ENCODE measurements at places on chromosomes 3 and 15.

DNA sequence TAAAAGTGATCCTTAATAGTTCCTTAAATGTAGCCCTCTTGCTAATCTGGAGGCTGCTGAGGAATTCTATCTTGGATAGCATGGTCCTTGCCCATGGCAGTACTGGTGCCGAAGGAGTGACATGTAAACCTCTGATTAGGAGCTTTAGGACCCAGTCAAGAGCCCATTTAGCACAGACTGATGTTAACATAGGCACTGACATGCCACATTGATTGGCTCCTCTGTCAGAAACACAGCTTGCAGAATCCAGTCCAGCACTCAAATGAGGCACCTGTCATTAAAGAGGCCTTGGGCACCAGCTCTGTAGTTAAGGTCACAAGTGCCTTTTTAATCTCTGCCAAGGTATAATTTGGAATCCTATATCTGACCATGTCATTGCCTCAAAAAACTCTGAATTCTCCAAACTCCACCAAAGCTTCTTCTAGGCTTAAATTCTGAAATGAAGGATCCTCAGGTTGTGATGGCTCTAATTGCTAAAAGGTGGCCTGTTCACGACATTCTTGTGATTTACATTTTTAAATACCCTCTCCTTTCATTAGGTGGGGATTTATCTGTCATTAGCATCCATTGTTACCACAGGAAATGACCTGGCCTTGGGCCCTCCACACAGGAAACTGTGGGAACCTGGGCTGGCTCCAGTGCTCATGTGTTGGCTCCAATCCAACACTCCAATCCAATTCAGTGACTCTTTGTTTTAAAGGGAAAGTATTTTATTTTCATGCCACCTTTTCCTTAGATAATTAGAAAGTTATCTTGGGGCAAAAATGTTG lies 57.3 kb upstream of the RNF7 start:
- peak; percentile 40 for DNase-seq

DNA sequence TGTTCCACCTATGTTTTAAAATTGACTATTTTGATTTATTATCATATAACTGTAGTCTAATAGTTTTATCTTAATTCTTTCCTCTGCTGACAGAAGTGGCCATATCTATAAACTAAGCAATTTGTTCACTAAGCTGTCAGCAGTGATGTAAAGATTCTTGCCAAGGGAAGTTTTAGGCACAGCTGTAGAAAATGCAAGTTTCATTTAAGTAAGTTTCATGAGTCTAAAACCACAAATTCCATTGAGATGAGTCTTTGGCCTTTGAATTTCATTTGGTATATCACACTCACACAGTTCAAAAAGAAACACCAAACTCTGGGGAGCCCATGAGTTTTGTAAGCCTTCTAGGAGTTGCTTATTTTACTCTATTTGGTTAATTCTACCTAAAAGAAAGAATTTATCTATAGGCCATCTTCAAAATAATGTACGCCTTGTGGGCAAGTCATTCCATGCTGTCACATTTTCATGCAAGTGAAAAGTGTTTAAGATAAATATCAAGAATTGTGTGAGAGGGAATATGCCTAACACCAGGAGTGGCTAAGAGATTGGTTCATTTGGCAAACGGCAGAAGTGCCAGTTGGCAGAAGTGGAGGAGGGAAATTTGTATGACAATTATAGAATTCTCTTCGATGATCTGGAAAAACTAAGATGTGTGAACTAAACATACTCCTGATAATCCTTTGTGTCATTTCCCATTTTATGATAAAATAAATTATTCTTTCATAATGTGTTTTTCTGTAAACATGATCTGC lies 292.9 kb downstream of the ZIC4 start:
- DNase-seq, result peak; percentile 95

DNA sequence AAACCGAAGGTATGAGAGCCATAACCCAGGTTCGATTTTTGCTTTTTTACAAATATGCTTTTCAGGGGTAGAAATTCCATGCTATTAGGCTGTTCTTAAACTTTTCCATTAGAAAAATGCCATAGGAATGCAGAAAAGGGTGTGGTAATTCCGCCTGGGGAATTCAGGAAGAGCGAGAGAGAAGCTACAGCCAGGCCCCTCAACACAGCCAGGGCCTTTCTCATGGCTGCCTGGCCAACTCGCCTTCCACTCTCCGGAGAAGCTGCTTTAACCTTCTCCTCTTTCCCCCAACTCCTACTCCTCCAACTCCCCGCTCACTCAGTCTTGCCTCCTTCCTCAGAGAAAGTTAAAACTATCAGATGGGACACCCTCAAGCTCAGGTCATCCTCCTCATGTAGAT lies 9.1 kb upstream of the TICRR start:
- no peak for DNase-seq

GRCh38 chr3:50156549-50157493 lies 1.7 kb downstream of the SEMA3F start:
- no peak for DNase-seq

DNA sequence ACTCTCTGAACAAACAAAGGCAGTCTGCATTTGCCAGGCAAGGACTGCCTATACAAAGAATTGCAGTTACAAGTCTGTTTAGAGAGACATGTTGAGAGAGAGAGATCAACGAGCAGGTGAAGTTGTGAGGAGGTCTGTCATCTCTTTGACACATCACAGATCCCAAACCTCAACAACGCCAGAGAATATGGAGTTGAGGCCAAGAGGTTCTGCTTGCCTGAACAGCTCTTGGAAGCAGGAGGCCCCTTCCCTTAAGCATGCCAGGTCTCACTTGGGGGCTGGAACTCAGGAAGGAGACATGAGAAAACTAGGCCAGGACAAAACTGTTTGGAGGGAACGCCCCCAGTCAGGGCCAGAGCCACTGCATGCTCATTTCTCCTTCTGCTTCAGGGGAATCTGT lies 22.3 kb upstream of the MUSTN1 start:
- no peak for DNase-seq

DNA sequence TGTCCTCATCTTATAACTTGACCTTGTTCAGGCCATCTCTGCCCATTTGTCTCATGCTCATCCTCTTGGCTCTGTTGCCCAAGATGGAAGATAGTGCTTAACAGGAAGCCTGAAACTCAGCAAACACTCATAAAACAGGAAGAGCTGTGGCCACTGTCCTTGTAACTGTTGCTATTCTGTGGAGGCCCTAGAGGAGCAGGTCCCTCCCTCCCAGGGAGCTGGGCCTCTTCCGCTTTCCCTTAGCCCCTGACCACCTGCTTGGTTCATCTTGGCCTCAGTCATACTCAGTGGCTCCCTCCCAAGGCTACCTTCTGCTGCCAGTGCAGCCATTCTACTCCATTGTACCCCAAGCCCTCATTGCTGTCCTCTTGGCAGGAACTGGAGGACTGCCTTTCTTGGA lies 3.5 kb downstream of the MAPKAPK3 start:
- DNase-seq, result no peak

DNA sequence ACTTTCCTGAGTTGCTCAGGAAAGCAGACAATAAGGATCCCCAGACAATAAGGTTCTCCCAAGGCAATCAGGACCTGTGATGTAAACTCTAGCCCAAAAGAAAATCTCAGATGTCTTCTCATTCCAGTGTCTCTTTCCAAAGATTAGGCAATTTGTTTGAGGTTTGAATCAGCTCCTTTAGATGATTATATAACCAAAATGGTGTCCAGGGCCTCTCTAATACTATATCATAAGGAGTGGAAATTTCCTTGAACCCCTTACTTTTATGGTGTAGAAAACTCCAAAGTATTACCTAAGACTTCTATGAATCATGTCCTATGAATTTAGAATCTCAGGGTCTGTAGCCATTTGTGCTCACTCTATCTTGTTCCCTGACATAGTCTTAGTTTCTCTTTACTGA lies 65.9 kb downstream of the GPR176 start:
- DNase-seq, result peak; percentile 79

DNA sequence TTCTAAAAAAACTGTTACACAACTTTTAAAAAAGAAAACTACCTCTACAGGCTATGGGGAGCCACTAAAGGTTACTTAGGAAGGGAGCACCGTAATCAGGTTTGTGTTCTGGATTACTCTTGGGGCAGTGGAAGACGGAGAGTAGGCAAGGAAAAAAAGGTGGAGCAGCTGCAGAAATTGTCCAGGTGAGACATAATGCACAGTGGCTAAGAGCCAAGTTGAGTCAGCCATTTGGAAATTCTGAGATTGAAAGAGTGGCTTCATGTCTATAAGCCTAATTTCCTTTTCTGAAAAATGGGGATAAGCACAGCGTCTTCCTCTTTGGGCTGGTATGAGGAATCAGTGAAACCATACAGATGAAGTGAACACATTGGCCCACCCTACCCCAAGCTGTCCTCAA lies 195.2 kb downstream of the CADPS start:
- DNase-seq, result no peak

DNA sequence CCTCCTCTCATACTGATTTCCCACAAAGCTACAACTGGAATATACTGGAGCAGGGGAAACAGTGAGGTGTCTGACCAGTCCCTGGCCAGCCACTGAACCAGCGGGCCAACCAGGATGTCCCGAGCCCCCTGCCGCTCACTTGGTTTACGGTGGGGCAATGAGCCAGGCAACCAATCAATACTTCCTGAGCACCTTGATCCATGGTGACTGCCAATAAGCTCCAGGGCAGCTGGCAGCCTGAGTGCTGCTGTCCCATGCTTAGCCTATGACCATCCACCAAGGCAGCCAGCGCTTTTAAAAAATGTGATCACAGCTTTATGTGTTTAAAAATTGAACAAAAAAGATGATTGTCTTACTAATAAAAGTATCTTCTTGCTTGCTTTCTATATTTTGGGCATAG lies 4.2 kb downstream of the SCN10A start:
- DNase-seq, result no peak

DNA sequence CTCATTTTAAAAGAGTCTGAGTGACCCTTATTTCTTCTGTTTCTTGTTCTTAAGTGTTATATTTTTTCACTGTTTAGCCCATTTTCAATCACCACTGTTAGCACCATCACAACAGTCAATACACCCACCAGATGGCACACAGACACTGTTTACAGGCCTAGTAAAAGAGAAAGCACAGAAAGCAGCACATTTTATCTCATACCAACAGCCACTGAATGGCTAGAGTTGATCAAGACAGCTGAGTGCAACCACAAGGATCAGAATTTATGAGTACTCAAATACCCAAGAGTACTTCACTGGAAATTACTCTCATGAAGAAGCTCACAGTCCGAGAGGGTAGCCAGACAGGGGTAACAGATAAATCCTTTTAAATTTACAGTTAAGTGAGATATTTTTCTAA lies 127.0 kb downstream of the TFDP2 start:
- DNase-seq, result no peak

DNA sequence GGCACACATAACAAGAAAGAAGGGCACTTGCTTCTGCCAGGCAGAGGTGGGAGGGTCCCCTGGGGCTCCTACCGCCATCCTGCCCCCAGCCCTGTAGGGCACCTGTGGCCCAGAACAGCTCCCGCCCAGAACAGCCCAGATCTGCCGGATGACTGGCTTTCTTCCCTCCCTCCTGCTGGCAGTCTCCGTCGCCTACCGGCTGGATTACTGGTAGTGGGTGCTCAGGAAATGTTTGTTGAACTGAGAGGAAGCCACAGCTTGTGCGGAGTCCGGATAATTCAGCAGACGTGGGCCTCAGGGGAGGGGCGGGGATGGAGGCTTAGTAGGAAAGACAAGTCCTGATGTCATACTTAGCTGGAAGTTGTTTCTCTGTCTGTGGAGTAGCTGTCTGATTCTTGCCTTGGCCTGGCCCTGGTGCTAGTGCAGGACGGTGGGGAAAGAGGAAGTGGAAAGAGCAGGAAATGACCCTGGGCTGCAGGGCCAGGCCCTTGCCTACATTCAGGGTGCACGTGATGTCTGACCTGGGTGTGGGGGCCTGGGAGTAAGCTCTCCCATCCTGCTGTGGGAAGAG lies 6.7 kb downstream of the CCDC9B start:
- DNase-seq, result no peak

All from HCEC 1CT (cell line).